ENCODE measurements at places on chromosomes 5 and 9. TPM values are rescaled to one million over a fixed set of nuclear protein-coding genes. Genes with fewer than 3 reads are reported as not detected.

GRCh38 chr5:151740336-151740942, 18.0 kb downstream of the ATOX1 start:
- peak; percentile 31 for DNase-seq

DNA sequence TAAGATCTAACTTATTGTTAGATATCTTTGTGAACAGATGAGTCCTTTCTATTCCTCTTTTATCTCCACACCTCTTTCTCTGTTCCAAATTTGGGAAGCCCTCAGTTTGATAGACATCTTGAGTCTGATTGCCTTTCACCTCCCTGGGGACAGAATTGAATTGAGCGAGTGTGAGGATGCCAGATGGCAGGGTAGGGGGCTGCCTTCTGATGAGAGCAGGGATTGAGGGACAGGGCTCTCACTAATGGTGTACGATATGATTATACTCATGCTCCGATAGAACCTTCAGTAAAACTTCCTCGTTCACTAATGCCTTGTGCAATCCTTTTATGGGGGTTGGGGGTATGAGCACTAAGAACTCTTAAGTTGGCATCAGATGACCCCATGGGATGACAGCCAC, 172.1 kb upstream of the DAP start:
- DNase-seq, result no peak

DNA sequence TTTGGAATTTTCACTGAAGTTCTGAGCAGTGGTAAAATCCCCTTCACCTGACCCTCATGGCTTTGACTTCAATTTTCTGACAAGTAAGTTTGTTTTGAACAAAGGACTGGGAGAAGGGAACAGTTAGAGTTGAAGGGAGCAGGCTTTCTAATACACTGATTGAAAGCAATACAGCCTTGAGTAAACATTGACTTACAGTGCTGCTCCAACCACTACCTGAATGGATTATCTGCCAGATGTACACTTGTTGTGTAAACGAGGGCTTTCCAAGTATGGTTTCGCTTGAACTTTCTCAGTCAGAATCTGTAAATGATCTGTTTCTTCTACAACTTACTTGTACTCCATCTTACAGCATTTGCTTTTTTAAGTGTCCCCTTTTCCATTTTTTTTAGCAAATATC, 1414.9 kb upstream of the NUDT12 start:
- no peak for DNase-seq

- DNase-seq, result no peak
Measured at GRCh38 chr9:79637177-79637925, 65.6 kb downstream of the TLE4 start.

DNA sequence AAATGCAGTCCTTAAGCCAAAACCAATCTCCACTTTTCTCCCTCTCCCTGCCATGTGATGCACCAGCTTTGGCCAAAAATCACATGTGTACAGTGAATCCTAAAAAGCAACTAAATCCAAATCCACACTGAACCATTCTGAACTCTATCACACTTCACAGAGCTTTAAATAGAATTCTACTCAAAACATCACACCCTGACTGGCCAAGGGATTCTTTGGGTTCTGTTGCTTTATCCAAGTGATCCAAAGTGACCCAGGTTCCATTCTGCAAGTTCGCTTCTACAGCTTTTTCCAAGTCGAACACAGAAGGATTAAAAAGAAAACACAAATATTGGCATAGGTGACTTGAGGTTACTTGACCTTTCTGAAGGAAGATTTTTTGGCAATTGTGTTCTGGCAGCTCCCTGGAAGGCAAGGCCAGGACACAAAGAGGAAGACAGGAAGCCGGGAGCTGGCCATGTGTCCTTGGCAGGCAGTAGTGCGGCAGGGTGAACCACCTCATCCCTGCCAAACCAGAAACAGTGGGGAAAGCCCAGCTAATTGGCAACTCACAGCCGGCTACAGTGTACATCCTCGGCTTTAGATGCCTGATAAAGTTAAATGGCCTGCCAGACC, 115.0 kb downstream of the NFIB start:
- DNase-seq, result peak; percentile 41

DNA sequence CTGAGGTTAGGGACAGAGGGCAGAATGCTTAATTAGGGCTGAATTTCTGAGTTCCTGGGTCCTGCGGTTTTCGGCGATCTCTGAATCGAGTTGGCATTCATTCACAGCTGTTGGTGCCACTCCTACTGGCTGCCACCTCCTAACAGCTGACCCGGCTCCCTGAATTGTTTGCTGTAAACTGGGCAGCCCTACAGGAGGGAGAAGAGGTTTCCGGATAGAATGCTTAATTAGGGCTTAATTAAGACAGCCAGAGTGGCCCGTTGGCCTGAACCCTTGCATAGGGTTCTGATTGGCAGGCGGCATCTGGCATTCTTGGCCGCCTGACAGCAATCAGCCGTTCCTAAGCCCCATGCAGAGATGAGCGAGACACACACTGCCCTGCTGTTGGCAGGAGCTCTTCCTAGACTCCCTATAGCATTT, 25.7 kb downstream of the FRMPD1 start:
- DNase-seq, result no peak

DNA sequence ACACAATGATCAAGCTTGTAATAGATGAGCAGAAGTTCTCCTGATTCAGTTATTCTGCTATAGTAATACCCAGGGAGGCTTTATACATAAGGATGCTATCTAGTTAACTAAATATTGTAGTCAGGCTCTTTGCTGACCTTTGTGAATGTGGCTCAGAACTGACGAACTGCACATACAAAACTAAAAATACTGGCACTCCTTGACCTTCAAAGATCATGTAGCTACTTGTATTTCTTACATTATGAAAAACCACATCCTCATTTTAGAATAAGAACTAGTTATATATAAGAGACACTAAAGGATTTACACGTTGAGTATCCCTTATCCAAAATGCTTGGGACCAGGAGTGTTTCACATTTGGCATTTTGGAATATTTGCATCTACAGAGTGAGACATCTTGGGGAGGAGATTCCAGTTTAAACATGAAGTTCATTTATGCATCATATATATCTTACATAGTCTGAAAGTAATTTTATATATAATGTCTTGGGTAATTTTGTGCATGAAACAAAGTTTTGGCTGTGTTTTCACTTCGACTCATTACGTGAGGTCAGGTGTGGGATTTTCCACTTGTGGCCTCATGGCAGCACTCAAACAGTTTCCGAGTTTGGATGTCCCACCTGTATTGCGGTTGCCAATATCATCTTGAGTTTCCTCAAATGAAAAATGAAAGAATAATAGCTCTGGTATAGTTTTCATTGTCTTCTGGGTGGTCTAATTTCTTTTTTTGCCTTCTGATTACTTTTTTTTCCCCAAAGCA, 58.4 kb upstream of the FBXL7 start:
- no peak for DNase-seq

DNA sequence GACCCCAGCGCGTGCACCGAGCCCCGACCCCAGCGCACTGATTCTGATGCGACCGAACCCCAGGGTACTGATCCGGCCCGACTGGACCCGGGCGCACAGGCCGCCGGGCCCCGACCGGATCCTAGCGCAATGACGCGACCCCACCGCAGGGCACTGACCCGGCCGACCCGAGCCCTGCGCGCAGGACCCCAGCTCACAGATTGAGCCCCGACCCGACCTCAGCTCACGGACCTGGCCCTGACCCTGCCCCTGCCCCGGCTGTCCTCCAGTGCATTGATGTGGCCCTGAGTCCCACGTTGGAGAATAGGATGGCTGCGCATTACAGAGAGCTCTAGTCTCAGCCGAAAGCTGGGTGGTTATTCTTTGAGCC, 438 bp downstream of the TRIP13 start:
- no peak for DNase-seq

DNA sequence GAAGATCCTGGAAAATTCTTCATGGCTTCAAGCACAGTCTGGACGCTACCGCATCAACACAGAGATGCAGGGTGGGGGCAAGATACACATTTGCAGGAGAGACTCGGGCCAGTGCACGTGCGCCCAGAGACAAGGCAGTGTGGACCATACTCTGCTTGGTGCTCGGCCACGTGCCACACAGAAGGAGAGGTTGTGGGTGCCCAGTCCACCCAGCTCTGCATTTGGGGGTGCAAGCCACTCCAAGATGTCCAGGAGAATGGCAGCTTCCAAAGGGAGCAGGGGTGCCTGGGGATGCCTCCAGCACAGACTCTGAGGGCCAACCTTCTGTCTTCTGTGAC, 4.3 kb downstream of the NKD2 start:
- no peak for DNase-seq

DNA sequence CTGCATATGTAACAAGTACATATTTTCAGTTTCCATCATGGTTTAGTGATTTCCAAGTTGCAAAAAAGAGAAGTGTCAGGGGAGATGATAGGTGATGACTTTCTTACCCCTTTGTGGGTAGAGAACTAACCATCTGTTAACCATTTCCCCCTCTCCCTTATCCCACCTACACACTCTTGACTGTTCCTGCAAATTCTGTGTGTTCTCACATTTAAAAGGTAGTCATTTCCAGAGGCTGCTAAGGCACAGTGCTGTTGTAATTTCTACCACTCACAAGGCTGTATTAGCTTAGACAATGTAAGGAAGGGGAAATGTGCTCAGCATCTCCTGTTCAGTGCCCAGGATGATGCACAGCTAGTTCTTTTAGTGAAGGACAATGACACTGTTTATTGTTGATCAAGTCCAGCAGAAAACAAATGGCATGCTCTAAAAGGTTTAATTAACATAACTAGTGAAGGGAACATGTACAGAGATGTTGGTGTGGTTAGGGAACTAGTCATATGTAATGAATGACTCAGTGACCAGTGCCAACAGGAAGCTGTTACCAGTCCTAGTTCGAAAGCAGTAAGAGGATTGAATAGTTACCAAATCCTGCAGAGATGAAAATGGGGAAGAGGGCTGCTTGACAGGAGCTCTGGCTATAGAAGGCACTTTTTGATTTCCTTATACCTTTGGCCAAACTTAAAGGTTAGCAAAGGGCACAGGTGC, 165.1 kb downstream of the PLK2 start:
- no peak for DNase-seq

GRCh38 chr9:4010309-4010708, 289.6 kb downstream of the GLIS3 start:
- DNase-seq, result no peak

GRCh38 chr9:136010615-136011361, 49.6 kb upstream of the UBAC1 start:
- DNase-seq, result peak; percentile 42

DNA sequence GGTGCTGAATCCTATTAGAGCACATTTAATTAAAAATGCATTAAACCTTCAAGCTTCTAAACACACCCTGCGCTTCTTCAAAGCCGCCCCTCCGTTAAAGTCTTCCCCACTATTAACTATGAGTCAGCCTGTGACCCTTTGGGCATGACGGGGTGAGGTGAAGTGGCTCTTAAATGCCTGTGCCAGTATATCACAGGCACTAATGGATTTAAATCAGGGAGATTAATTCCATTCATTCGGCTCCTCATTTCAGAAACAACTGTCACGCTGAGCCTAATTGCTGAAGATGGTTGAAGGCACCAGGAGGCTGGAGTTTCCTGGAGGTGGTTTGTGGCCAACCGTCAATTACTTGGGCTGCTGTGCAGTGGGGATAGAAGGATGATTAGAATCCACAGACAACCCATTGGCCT, 192.6 kb upstream of the MSX2 start:
- DNase-seq, result no peak

DNA sequence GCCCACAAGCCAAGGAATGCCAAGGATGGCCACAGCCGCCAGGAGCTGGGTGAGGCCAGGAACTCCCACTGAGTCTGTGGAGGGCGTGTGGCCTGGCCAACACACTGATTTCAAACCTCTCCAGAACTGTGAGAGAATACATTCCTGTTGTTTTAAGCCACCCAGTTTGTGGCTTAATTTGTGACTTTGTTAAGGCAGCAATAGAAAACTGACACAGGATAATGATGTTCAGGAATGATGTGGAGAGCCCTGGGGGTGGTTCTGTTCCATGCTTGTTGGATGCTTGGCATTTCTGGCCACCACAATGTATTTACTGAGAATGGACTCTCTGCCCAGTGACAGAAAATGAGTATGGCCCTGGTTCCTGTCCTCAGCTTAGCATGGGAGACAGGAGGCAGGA, 82.8 kb downstream of the DAP start:
- DNase-seq, result peak; percentile 18

GRCh38 chr5:33362915-33363314, 77.8 kb upstream of the TARS1 start:
- DNase-seq, result peak; percentile 36

DNA sequence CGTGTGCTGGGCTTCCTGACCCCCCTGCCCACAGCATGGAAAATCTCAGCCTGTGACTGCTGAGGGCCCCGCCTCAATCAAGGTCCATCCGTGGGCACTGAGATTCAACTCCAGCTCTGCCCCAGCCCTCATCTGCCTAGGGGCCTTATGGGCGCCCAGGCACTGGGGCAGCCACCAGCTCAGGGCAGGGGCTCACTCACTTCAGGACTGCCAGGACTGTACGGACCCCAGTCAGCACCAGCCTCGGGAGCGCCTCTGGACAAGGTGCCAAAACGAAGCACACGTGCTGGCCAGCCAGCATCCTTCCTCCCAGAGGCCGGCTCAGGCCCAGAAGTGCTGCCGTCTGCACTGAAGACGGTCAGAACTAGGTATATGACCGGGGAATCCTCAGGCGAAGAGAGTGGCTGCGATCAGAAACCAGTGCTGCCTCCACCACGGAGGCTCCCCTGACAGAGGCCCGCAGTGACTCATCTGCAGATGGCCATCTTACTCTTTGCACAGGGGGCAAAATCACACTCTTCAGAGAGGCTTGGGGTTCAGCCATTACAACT, 19.6 kb downstream of the CLPTM1L start:
- DNase-seq, result peak; percentile 66

GRCh38 chr9:131473198-131473885, 29.4 kb upstream of the POMT1 start:
- DNase-seq, result no peak

GRCh38 chr5:132315529-132316067, 21.4 kb downstream of the SLC22A4 start:
- DNase-seq, result no peak

GRCh38 chr5:56190497-56190896, 42.6 kb downstream of the ANKRD55 start:
- DNase-seq, result peak; percentile 74

DNA sequence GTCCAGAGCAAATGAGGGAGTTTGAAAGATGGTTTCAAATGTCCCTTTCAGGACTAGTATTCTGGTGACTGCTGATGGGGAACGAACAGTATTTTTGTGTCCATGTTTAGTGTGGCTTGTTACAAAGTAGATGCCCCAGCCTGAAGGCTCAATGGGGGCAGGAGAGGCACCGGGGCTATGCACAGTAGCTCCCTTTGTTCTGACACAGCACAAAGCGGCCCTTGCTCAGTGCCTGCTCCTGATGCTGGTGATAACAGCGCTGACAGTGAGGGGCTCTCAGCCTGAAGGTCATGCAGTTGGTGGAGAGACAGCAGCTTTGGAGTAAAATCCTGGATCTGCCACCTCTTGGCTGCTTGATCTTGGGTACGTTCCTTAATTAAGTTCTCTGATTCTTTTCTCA, 188.9 kb downstream of the SLIT3 start:
- DNase-seq, result no peak

The JAKMIP2 gene
- 6.3 TPM for total RNA-seq

The CARTPT gene
- not detected for total RNA-seq

The OSMR gene
- 78.6 TPM for total RNA-seq

The CDO1 gene
- 7.0 TPM for total RNA-seq

The FIBCD1 gene
- total RNA-seq, result 3.3 TPM

The ANKRD18A gene
- total RNA-seq, result 1.5 TPM

The PCDHB11 gene
- 2.1 TPM for total RNA-seq
